Fibroblast of skin of abdomen (primary cell): ENCODE measurements at places on chromosomes 1 and 21.
A peak's percentile ranks its signal among the peaks of the same experiment; 100 is the strongest.

GRCh38 chr1:37811027-37811655 lies 3.1 kb upstream of the YRDC start:
- peak; percentile 79 for DNase-seq

DNA sequence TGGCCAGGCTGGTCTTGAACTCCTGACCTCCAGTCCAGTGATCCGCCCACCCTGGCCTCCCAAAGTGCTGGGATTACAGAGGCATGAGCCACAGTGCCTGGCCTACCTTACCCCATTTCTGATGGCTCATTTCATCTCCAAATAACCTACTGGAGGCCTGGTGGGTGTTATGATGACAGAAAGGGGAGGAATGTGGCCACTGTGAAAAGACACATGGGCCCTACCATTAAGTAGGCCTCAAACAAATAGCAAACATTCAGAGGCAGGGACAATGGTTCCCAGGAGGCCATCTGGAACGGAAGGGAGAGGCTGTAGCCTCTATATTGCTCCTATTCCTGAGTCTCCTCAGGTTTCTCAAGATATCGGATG lies 932 bp upstream of the FCRLA start:
- DNase-seq, result peak; percentile 75

DNA sequence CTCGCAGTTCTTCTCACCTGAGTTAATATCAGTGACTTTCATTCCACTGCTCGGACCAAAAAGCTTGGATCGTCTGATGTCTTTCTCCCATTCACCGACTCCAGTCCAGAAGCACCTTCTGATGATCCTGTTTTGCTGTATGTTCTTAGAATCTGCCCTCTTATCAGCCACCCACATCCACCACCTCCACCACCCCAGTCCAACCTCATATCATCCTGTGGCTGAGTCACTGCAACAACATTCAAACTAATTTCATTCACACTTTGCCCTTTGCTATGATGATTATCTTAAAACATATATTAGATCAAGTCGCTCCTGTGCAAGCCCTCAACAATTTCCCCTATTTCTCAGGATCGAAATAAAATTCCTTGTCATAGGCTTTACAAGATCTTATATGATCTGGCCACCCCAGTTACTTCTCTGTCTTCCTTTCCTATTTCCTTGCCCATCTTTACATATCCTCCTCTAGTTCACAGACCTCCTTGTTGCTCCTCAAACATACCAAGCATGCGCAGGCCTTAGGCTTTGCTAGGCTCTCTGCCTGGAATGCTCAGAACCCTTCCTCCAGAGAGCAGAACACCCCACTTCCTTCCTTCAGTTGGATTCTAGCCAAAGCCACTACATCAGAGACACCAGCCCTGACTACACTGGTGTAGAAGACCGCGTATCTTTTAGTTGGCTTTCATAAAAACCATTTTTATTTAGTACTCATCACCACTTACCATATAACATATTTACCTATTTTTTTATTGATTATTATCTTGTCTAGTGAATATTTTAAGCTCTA lies 335.7 kb upstream of the GREM2 start:
- no peak for DNase-seq

DNA sequence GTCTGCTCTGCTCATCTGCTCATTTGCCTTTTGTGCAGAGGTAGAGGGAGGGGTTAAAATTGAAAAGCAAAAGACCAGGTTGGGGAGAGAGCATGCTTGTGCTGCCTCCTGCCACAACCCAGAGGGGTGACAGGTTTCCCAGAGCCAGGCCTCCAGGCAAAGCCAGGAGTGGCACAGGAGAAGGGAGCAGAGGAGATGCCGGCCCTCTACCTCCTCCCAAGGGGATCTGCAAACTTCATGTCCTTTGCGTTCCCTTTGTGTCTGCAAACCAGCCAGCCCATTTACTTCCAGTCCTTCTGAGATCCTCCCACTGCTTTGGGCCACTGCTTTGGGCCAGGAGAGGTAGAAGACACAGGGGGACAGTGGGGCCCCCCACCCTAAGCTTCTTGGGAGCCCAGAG lies 67.8 kb downstream of the EPHB2 start:
- DNase-seq, result no peak

GRCh38 chr1:239722035-239722434 lies 335.7 kb downstream of the CHRM3 start:
- no peak for DNase-seq

GRCh38 chr1:61978796-61979195 lies 215.9 kb upstream of the L1TD1 start:
- no peak for DNase-seq

- no peak for DNase-seq
Observed at GRCh38 chr1:61135291-61135690, 52.9 kb downstream of the NFIA start.

DNA sequence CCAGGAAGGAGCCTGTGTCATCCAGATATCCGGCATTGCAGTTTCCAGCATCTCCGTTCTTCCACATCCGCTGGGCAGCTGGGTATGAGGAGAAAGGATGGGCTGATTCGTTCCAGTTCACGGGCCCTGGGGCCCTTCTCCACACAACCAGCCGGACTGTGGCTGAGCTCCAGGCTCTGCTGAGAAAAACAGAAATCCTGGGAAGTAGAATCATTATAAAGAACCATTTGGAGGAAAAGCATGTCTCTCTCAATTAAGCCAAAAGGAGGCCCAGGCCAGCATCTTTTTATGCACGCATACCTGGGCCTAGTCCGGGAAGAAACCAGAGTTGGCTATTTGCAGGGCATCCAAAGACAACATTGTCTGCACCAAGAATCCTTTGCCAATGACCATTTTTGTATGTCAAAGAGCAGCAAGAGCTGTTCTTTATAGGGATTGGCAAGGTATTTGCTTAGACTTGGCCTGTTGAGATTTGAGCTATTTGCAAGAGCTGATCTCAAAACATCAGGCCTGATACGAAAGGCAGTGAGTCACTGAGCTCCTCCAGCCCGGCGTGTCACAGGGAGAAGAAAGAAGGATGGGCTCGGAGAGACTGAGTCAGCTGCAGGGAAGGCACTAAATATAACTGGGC lies 84.9 kb upstream of the ARHGEF16 start:
- peak; percentile 89 for DNase-seq

GRCh38 chr1:65832296-65832695 lies 39.6 kb downstream of the PDE4B start:
- peak; percentile 59 for DNase-seq

- no peak for DNase-seq
Observed at GRCh38 chr1:63864224-63864641, 90.4 kb downstream of the ROR1 start.

GRCh38 chr1:42172381-42173133 lies 8.0 kb upstream of the GUCA2A start:
- DNase-seq, result peak; percentile 22

DNA sequence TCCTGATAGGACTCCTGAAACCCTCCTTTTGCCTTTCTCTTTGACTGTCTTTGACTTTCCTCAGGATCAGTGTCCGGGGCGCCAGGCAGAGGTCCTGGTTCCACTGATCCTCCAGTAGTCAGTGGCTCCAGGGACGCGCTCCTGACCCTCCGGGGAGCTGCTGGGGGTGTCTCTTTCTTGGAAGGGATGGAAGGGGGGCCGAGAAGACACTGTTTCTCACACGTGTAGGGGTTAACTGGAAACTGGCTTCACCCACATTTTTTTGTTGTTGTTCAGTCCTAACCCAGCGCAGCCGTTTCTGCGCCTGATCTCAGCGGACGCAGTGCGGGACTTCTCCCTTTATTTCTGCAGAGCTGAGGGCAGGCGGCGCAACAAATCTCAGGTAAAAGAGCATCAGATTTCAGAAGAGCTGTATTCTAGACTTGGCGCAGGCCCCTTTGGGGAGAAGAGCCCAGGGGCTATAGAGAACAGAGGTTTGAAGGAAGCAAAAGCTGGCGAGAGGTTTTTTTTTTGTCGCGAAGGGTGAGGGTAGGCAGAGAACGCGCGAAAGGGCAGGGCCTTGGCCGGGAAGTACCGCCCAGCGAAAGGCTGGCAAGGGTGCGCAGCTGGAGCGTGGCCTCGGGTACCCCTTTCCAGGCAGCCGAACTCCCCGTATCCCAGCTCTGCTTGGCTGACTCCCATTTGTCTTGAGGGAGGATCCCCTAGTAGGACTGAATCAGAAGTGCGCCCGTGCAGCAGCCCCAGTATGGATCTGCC lies 4.3 kb upstream of the LHX9 start:
- no peak for DNase-seq

DNA sequence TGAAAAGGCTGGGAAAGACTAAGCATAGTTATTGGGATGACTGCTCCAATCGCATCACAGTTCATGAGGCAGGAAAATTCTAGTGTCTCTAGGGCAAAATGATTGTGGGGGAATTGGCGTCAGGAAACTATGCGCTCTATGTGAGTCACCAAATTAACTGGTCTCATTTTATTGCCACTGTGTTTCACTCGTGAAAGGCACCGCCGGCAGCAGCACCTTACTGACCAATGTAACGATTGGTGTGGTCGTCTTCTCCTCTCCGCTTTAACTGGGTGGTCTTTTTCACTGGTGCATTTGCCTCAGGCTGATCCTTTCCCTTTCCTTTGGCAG lies 83.5 kb downstream of the SPAG17 start:
- DNase-seq, result peak; percentile 75

DNA sequence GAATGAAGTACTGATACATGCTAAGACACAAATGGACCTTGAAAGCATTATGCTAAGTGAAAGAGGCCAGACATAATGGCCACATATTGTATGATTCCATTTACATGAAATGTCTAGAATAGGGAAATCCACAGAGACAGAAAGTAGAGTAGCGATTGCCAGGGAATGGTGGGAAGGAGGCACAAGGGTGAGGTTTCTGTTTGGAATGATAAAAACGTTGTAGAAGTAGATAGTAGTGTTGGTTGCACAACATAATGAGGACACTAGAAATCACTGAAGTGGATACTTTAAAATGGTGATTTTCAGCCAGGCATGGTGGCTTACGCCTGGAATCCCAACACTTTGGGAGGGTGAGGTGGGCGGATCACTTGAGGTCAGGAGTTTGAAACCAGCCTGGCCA lies 97.6 kb upstream of the VANGL1 start:
- no peak for DNase-seq

- DNase-seq, result no peak
Observed at GRCh38 chr1:31478167-31478566, 65.2 kb downstream of the SERINC2 start.

DNA sequence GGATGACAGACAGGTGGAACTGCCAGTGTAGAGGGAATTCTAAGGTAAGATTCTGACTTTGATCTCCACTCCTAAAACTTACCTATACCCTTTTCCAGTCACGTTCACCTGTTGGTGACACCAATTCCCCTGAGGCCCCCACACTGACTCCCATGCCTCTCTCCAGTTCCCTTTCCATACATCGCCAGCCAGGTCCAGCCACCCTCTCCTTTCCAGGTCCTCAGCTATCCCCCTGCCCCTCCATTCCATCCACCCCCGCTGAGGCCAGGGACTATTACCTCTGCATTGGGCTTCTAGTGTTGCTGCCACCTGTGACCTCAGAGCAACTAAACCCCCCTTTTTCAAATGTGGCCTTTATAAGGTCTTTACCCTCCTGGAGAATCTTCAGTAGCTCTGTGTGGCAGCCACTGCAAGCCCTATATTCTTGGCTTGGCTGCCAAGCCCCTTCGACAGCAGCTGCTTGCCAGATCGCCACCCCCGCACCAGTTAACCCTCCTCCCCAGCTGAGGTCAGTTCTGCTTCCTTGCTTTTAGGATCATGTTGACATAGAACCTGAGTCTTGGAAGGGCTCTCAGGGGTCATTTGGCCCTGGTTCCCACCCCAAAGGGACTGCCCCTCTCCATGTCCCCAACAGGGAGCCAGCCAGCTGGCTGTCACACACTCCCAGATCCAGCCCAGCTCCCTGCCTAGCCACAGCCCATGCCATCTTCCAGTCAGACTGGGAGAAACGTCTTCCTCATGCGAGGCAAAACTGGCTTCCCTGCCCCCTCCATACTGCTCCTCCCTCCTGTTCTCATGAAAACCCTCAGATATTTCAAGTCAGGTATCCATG lies 14.7 kb downstream of the CSF1 start:
- DNase-seq, result no peak

- DNase-seq, result no peak
Observed at GRCh38 chr1:89069951-89070350, 4.9 kb upstream of the GBP1 start.

GRCh38 chr21:36245115-36245514 lies 74.9 kb upstream of the MORC3 start:
- no peak for DNase-seq

- DNase-seq, result no peak
Observed at GRCh38 chr1:40395190-40396175, 22.0 kb downstream of the SMAP2 start.

DNA sequence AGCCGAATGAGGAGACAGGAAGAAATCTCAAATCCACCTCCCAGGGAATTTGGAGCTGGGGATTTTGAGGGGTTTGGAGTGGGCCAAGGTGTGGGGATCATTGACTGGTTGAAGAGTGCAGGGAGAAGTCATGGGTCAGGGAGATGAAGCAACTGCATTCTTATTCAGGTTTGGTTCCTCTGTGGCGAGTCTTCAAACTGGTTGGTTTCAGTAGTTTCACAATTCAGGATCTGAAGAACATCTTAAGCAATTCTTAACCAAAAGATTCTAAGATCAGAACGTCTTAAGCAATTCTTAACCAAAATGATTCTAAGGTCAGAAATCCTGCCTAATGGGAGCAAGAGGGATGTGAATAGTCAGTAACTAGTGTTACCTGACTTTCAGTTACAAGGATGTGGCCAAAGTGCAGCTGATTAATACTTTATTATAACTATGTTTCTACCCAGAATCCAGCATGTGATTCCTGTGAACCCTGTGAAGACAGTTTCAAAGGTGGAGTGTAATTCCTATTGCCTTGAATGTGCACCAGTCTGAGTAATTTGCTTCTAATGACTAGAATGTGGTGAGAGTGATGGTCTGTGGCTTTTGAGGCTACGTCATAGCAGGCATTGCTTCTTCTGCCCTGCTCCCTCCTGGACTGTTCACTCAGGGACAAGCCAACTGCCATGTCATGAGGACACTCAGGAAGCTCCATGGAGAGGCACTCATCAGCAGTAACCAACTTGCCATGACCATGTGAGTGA lies 61.2 kb downstream of the OLFML3 start:
- DNase-seq, result peak; percentile 28

DNA sequence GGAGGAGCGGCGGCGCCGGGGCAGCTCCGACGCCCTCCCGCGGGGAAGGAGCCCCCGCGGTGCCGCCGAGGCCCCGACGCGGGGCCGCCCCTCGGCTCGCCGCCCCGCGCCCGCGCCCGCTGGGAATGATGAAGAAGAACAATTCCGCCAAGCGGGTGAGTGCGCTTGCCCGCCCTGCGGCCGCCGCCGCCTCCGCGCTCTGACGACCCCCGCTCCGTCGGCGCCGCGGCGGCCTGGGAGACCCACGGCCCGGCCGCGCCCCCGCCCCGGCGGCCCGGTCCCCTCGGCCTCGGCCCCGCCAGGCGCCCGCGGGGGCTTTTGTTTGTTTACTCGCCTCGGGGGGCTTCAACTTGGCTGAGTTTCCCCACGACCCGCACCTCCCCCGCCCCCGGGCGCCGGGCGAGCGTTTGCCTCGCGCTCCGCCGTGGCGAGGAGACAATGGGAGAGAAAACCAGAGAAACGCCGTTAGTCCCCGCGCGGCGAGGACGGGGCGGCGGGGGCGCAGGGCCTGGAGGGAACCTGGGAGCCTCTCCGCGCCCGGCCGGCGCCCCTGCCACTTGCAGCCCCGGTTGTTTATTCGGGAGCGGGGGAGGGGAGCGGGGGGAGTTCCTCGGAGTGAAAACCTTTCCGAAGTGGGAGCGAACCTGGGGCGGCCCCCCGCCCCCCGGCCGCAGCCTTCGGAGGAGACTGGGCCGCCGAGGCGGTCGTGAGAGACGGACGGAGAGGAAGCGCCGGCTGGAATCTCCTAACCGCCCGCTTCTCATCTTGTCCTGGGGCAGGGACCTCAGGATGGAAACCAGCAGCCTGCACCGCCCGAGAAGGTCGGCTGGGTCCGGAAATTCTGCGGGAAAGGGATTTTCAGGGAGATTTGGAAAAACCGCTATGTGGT lies 661 bp downstream of the PLEKHO1 start:
- DNase-seq, result no peak

GRCh38 chr1:198088360-198089071 lies 68.3 kb upstream of the NEK7 start:
- peak; percentile 69 for DNase-seq
